ENCODE measurements at places on chromosomes 7 and 10.

DNA sequence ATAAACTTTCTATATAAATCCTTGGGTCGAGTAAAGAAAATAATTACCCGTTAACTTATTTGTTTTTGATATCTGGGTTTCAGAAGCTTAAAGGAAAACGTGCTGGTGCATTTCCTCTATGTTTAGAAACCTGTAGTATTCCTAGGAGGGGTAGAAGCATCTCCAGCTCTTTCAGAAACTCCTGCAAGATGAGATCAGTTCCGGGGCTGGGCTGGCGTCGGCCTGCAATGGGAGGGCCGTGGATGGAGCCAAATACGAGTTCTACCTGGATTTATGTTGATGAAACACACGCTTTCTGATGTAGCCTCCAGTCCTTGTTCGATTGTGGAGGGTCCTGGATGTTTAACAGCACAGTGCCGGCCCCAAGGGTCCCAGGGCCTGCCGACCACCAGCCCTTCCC is 35.8 kb upstream of the DIP2C start:
- DNase-seq: no peak

- no peak for DNase-seq
Observed at GRCh38 chr7:64905133-64905532, 2.1 kb downstream of the ZNF273 start.

GRCh38 chr10:52965509-52965908 is 192.9 kb upstream of the MBL2 start:
- DNase-seq: no peak

- no peak for DNase-seq
Observed at GRCh38 chr7:155587486-155587885, 41.1 kb upstream of the CNPY1 start.

DNA sequence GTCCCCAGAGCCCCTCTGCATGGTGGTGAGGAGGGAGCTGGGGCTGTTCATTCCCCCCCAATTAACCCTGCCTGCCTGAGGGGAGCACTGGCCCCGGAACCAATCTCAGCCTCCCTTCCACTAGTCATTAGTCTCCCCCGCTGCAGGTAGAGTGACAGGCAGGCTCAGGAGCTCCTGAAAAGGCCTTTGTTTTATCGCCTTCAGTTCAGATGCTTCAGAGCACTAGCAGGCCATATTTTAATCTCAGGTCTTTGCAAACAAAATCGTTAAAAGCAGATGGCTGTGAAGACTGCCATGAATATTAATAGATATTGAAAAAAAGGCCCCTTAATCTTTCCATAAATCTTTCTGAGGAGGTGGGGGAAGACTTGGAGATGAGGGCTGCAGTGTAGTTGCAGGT is 250.7 kb downstream of the RPS24 start:
- no peak for DNase-seq

Measured in HCT116 (cell line).